ENCODE measurements at places on chromosomes 4 and X.

GRCh38 chrX:57132046-57132445 is 5.2 kb downstream of the SPIN2A start:
- no peak for DNase-seq

- no peak for DNase-seq
Measured at GRCh38 chr4:139715746-139716391, 50.2 kb downstream of the MGST2 start.

GRCh38 chr4:25859429-25860148 is 3.2 kb downstream of the SEL1L3 start:
- DNase-seq, result no peak

GRCh38 chrX:143633461-143634308 is 2.2 kb downstream of the SLITRK4 start:
- no peak for DNase-seq

- no peak for DNase-seq
Measured at GRCh38 chr4:78346222-78346621, 205.3 kb upstream of the ANXA3 start.

- no peak for DNase-seq
Measured at GRCh38 chr4:175560604-175561003, 251.5 kb downstream of the GPM6A start.

GRCh38 chrX:138008281-138008680 is 442.4 kb downstream of the ZIC3 start:
- DNase-seq, result no peak

All from stimulated activated CD4-positive, alpha-beta T cell treated with anti-CD3 and anti-CD28 coated beads, TNF-alpha, amount 100 ng/mL, for 1 hour (primary cell).